ENCODE measurements at places on chromosomes 12 and 14. TPM values are rescaled to one million over a fixed set of nuclear protein-coding genes. Genes with fewer than 3 reads are reported as not detected.

CLEC4A gene
- total RNA-seq: not detected

DNA sequence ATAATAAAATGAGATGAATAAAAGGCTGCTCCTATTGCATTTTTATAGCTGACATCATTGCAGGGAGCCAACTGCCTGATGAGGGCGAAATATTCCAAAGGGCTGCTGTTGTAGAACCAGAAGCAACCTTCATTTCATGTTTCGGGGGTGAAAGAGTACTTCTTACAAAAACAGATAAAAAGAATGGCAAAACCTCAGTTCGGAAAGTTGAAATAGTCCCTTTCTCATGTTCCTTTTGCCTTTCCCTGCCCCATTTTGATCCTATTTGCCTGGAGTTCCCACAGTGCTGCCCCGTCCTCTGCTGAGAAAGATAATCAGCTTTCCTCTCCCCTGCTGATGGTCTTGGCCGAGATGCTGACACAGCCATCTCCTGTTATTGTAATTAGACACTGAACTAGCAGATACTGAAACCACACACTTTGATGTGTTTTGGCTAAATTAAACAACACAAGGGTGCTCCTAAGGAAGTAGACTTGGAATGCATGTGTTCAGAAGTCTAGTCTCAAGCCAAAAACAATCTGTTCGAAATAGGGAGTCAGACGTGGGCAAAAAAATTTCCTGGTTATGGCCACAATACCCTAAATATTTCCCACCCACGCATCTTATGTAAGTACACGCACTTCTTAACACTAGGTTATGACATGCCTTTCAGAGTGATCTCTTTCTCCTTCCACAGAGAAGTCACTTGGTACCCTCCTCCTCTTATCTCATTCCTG, 117.2 kb downstream of the PPM1H start:
- peak; percentile 77 for DNase-seq

- DNase-seq: no peak
Measured at GRCh38 chr12:127632461-127632860, 634.5 kb upstream of the TMEM132C start.

DNA sequence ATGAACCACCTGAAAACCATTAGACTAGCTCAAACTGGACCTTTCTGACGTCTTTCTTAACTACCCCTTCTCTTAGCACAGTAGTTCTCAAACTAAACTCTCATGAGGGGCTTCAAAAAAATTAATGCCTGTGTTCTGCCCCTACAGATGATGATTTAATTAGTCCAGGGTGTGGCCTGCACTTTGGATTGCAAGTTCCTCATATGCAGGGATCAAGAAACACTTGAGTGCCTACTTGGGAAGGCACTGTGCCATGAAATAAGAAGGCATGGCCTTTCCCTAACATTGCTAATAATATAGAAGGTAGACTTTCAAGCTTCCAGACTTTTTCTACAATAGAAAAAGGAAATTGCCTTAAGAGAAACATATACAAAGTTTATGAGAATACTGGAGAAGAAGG, 22.8 kb upstream of the KLHDC2 start:
- no peak for DNase-seq

GRCh38 chr12:124756760-124757159, 106.9 kb downstream of the SCARB1 start:
- no peak for DNase-seq

DNA sequence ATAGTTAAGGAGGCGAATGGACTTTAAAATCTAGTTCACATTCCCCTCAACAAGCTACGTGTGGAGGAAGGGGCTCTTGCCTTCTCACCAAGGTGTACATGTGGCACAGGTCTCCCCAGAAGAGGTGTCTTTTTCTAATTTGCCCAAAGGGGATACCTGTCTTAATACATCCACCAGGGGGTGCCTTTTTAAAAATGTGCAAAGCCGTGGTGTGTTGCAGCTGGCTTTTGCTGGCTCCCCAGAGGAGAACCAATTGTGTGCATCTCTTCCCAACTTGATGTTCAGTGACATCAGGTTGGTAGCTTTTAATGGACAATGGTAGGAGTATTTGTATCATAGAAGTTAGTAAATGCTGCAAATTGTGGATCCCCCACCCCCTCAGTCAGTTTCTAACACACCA, 33.8 kb downstream of the CREBL2 start:
- DNase-seq: no peak

DNA sequence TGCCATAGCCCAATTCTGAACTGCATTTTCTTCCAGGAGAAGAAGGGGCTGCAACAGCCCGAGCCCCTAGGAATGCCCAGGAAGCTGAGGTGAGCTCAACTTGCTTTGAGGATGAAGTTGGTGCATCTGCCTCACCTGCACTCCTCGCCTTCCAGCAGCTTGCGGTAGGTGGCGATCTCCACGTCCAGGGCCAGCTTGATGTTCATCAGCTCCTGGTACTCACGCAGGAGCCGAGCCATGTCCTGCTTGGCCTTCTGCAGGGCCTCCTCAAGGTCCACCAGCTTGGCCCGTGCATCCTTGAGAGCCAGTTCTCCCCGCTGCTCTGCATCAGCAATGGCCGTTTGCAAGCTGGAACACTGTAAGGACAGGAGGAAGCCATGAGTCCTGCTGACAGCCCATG, 6.0 kb downstream of the KRT75 start:
- no peak for DNase-seq

DNA sequence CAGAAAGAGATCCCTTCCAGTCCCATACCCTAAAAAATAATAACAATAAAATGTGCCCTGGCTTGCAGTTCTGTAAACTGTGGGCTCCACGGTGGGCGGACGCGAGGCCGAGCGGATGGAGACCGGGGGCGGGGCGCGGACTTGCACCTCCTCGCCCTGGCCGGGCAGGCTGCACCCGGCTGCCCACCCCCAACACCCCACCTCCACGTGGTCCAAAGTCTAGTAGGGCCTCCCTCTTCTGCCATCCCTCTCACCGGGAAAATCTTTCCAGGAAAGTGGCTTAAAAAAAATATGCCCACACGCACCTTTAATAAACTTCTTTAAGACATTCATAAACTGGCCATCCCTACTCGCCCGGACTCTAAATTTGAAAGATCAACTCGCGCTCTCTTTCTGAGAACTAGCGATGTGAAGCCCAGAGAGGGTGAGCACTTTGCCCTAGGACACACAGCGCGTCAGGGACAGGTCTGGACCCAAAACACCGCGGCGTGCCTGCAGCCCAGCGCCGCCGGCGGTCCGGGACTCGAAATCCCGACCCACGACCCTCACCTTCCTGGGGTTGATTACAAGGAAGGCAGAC, 1.9 kb upstream of the BCL11B start:
- DNase-seq: no peak

DNA sequence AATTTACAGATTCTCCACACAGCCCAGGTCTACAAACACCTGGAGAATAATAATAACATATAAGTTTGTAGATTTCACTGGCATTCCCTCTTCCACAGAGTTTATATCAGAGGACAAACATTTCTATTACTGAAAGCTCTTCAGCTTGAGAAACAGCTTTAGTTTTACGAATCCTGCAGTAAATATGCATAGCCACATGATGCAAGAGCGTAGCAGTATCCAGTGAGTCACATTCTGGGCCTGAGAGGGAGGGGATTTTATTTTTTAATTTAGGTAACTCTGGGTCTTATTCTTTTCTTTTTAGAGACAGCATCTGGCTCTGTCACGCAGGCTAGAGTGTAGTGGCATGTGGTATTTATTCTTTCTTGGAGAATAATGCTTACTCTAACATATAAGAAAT, 1002.8 kb downstream of the TRHDE start:
- peak; percentile 47 for DNase-seq

DNA sequence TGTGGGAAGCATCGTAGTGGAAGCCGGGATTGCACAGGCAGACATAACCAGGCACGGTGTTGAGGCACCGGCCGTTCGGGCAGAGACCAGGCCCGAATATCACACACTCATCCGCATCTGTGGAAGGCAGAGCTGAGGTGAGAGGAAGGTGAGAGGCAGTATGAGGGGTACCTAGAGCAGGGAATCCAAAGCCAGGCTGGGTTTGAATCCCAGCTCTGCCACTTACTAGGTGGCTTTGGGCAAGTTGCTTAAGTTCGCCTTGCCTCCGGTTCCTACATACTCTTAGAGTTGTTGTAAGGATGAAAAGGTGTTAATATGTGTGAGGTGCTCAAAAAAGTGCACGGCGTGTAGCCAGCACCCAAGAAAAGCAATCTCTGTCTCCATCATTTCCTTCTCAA, 10.4 kb downstream of the ISCA2 start:
- DNase-seq: no peak

All from H4 (cell line).